ENCODE measurements at places on chromosomes 5 and 9.

GRCh38 chr9:123397975-123398374 is 42.0 kb downstream of the CRB2 start:
- DNase-seq: no peak

- no peak for DNase-seq
Observed at GRCh38 chr5:64206653-64207052, 41.0 kb downstream of the RNF180 start.

GRCh38 chr5:149609640-149610219 is 28.4 kb downstream of the ARHGEF37 start:
- no peak for DNase-seq

GRCh38 chr9:84207491-84207951 is 133.0 kb downstream of the SLC28A3 start:
- DNase-seq: no peak

DNA sequence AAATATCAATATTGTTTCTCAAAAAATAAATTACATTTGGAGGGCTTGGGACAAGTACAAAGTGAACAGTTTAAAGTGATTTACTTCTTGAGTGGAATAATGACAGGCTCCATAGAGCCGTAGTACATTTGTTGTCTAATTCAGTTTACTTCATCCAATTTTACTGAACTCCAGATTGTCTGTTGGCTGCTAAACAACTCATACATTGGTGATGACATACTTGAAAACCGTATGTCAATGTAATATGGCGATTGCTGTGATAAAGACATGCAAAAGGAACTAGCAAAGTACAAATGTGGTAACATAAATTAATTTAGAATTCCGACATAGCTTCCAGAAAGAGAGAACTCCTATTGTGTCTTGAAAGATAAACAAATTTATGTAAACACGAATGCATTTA is 1197.5 kb upstream of the CDH18 start:
- no peak for DNase-seq

DNA sequence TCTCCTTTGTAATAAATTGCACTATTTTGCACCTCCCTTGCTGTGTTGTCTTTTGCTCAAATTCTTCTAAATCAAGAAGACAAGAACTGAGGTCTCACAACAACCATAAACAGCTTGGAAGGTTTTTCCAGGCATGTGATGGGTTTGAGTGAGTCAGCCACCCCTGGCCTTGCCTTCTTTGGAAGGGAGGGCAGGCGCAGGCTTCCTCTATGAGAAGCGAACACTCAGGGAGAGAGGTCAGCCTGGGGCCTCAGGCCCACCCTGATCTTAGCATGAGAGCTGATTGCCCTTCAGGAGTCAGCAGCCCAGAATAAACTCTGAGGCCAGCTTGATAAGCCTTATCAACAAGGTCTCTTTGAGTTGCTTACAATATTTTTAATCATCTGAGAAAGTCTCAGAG is 31.6 kb downstream of the S1PR3 start:
- peak; percentile 40 for DNase-seq

- peak; percentile 67 for DNase-seq
Observed at GRCh38 chr9:76302947-76303550, 91.2 kb downstream of the RFK start.

DNA sequence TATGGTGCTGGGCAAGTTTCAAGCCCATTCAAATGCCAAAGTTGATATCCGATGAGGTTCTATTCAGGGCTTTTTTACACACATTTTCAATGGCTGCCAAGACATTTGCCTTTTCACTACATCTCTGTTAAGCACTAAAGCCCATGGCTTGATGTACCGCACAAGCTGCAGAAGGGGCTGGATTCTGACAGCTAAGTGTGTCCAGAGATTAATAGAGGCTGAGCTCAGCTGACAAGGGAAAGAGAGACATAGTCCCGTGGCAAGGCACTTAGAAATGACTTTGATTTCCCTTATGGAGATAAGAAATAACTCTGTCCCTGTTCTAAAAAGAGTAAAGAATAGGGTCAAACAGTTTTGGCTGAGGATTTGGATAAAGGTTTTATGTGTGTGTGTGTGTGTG is 198.6 kb downstream of the DMRT2 start:
- DNase-seq: no peak

GRCh38 chr9:21711504-21711903 is 90.9 kb upstream of the MTAP start:
- peak; percentile 41 for DNase-seq

GRCh38 chr5:134451225-134451935 is 39.7 kb upstream of the CDKN2AIPNL start:
- no peak for DNase-seq

GRCh38 chr9:8860925-8861324 is 1061.3 kb upstream of the DMAC1 start:
- no peak for DNase-seq

DNA sequence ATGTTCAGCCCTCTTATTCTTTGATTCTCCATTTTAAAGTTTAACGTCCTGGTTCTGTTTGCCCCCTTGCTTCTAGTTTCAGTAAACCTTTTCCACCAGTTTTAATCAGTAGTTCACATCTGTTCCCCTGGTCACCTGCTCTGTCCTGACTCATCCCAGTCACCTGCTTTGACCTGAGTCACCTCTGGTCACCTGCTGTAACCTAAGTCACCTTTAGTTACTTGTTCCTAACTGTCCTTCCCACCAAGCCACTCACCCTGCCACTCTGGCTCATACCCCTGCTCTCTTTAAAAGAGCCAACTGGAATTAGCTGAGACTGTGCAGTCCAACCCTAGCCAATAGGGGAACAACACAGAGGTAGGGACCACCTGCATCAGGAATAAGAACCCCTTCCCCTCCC is 43.0 kb downstream of the SEMA6A start:
- DNase-seq: no peak

GRCh38 chr5:157004893-157005551 is 42.0 kb upstream of the TIMD4 start:
- no peak for DNase-seq

DNA sequence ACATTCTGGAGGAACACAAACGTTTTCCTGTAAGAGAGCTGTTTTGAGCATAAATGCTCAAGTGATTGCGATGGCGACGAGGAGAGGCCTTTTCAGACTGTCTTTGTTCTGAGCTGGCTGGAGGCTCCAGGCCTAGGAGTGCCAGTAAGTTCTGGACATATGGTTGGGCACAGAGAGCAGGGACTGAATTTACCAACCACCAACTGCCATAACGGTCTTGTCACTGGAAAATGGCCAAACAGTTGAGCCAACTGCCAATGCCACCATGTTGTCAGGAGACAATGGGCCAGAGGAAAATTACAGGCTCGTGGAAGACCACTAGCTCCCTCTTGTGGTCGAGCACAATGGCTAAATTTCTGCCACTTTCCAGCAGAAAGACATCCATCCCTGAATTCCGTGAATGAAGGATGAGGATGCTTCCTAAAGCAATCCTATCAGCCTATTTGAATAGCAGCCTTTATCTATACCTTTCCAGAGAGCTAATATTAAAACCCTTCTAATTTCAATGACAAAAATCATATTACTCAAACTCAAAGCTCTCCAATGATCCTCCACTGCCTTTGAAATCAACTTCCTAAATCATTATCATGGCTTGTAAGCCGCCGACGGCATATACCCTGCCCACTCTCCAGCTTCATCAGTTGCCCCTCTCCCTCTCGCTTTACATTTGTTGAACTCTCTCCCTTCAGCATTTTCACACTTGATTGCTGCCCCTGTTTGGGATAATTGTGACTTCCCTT is 66.9 kb upstream of the GLIS3 start:
- peak; percentile 63 for DNase-seq

GRCh38 chr9:7316166-7316795 is 483.3 kb downstream of the DMAC1 start:
- no peak for DNase-seq

- no peak for DNase-seq
Observed at GRCh38 chr9:112439171-112439570, 47.5 kb upstream of the KIAA1958 start.

DNA sequence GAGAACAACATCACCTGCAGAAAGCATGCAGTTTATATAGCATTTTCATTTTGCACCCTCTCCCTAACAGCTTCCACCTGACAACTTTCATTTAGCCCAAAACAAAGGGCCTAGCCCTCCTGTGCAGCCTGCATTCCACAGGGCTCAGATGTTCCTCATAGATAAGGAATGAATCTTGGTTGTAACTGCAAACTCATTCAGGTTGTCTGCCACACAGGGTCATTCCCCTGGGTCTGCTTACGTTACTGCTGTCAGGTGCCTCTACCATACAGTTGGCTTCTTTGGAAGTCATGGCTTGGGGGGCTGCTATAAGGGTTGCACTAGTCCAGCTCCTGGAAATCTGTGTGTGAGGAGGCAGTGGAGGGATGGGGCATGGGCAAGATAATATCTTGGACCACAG is 2.7 kb upstream of the DCP2 start:
- DNase-seq: no peak

DNA sequence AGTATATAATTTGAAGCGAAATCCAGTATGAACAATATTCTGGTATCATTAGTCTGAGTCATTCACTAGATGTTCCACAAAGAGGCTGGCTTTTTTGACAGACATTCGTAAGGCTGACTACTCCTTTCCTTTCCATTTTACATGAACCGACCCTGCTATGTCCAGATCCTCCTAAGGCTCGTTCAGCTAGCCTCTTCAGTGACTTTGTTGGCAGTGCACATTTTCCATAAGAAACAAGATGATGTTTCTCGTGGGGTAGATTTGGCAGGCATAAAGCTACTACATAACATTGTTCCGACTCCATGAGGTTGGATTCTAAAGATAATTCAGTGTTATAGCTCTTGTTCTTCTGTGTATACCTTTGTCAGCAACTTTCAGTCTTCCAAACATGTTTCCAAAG is 49.0 kb downstream of the ZNF462 start:
- no peak for DNase-seq

DNA sequence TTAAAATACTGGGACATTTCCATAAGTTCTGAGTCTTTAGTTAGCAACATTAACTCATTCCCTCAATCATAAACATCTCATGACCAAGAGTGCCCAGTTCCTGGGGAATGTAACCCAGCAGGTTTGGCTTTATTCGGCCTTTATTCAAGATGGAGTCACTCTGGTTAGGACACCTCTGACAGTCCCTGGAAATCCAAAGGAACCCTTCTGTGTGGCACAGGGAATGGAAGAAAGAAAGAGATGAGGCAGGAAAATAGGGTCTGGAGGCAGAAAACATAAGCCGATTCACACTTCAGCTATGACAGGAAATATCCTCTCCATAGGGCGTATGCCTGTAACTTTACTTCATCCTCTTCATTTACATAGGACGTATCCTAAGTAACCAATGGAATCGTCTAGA is 53.5 kb downstream of the FXN start:
- no peak for DNase-seq

DNA sequence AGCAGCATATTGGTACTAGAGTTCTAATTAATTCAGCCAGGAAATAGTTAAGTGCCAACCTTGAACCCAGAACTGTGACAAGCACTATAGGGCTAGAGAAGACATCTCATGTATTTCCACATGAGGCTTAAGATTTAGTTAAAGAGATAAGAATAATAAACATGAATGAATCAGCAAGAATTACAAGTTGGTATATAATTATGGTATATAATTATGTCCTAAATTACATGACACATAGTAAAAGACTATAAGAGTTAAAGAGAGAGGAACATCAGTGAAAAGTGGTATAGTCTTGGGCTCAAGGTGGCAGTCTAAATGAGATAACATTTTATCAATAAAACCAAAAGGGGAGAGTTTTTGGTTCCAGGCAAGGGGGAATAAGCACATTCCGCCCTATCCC is 223.1 kb upstream of the NFIL3 start:
- DNase-seq: no peak

All from ELR (cell line).